Stimulated activated CD4-positive, alpha-beta T cell treated with anti-CD3 and anti-CD28 coated beads, Interleukin-2, amount 100 ng/mL, for 24 hours (primary cell): ENCODE measurements at places on chromosomes 5 and 9.

DNA sequence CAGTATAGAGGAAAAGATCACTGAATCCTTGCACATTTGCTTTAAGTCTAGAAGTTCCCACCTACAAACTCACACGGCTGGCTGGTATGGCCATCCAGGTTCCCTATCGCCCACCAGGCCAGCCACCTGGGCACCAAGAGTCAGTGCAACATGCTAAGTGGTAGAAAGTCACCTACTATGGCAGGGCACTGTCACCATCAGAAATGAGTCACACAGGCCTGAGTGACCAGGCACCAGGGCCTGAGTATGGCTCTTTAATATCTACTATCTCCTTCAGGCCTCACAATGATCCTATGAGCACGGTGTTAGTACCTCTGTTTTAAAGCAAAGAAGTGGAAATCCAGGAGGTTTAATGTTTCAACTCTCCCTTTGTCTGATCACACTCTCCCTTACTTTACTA is 156.2 kb downstream of the CDK5RAP2 start:
- DNase-seq, result no peak

GRCh38 chr9:125238915-125239446 is 2.2 kb downstream of the HSPA5 start:
- DNase-seq, result no peak

- no peak for DNase-seq
Observed at GRCh38 chr5:154189256-154189818, 1.2 kb upstream of the GALNT10 start.

DNA sequence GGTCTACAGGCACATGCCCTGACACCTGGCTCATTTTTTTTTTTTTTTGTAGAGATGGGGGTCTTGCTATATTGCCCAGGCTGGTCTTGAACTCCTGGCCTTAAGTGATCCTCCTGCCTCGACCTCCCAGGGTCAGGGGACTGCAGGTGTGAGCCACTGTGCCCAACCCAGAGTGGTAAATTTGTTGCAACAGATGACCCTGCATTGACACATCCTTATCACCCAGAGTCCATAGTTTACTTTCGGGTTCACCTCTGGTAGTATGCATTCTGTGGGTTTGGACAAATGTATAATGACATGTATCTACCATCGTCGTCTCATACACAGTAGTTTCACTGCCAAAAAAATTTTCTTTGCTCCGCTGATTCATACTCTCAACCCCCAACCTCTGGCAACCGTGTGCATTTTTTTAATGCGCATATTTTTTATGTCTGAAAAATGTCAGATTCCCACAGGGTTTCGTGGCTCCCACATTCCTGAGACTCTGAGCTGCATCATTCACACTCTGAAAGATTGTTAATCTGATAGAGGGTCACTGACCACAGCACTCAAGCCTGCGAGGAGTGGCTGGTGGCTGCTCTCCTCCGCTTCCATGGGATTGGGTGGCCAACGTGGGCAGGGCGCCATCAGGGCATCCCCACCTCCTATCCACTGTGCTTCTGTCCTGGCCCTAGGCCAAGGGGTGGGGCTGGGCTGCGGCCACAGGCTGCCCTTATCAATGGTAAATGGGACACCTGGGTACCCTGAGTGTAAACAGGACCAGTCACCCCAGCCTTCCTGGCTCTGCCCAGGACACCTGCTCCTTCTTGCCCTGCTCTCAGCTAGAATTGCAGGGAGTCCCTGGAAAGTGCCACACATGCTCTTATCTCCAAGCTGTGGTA is 9.6 kb downstream of the NDST1 start:
- DNase-seq, result no peak
